Sigmoid colon (tissue), 7 donors: ENCODE measurements at places on chromosomes 4 and X.

GRCh38 chrX:133933316-133933715 is 52.1 kb downstream of the GPC3 start:
- H3K36me3 ChIP-seq = no peaks in the 10 kb centered on the region
- H3K4me1 ChIP-seq = no peaks in the 10 kb centered on the region
- H3K27me3 ChIP-seq = no peaks in the 10 kb centered on the region
- DNase-seq = no peak
- H3K4me3 ChIP-seq = no peak overlapping the region
- H3K27ac ChIP-seq = no peak overlapping the region

GRCh38 chr4:138446456-138446855 is 204.3 kb upstream of the SLC7A11 start:
- H3K27me3 ChIP-seq = no peaks in the 10 kb centered on the region
- no peak overlapping the region for H3K4me3 ChIP-seq
- no peak overlapping the region for H3K27ac ChIP-seq

DNA sequence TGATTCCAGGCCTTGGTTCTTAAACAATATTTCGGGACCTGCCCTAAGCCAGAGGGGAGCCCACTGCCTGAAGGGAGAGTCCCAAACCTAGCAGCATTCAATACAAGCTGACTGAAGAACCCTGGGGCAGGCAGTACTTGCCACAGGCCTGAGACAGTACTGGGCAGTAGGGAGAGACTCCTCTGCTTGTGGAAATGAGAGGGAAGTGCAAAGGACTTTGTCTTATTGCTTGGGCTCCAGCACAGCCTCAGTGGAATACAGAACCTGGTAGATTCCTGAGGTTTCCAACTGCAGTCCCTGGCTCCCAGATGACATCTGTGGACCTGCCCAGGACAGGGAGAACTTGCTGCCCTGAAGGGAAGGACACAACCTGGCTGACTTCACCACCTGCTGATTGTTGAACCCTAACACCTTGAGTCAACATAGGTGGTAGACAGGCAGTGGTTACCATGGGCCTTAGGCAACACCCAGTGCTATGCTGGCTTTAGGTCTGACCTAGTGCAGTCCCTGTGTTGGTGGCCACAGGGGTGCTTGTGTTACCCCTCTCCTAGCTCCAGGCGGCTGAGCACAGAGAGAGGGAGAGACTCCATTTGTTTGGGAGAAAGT is 20.3 kb upstream of the ABCG2 start:
- no peaks in the 10 kb centered on the region for H3K36me3 ChIP-seq
- no peak for DNase-seq
- no peaks in the 10 kb centered on the region for H3K27me3 ChIP-seq
- H3K27ac ChIP-seq = no peak overlapping the region
- no peak overlapping the region for H3K4me3 ChIP-seq
- no peaks in the 10 kb centered on the region for H3K4me1 ChIP-seq

DNA sequence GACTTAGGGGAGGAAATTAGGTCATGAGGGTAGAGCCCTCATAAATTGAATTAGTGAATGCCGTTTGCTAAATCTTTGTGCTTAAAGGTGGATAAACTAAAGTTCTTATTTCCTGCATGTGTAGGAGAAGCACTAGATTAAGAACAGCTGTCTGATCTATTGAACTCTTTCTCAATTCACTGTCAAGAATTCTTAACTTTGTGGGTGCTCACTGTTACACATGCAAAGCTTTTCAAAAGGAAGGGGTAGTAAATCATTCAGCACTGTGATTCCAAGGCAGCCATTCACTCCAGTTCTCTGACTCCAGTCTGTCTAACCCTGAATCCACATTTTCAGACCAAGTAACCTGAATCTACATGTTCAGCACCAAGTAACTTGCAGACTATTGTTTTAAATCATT is 1520.1 kb downstream of the PCDH18 start:
- H3K36me3 ChIP-seq = no peaks in the 10 kb centered on the region
- no peaks in the 10 kb centered on the region for H3K27me3 ChIP-seq

DNA sequence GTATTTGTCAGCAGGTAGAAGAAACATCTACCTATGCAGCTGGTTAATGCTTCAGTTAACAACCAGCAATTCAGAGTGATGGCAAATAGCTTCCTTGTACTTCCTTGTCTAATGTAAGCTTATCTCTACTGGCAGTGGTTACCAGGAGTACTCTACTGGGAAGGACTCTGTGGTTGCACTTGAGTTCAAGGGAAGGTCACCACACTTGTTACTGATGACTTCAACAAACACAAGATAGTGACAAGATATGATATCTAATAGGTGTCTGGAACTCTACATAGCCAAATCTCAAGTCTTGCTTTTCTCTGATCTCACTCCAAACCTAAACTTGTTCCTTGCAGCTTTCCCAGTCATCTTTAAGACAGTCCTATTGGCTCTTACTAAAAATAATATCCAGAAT is 1644.9 kb upstream of the TENM3 start:
- no peak for DNase-seq
- H3K4me3 ChIP-seq = no peak overlapping the region
- no peaks in the 10 kb centered on the region for H3K36me3 ChIP-seq
- no peaks in the 10 kb centered on the region for H3K27me3 ChIP-seq
- H3K4me1 ChIP-seq = no peaks in the 10 kb centered on the region

DNA sequence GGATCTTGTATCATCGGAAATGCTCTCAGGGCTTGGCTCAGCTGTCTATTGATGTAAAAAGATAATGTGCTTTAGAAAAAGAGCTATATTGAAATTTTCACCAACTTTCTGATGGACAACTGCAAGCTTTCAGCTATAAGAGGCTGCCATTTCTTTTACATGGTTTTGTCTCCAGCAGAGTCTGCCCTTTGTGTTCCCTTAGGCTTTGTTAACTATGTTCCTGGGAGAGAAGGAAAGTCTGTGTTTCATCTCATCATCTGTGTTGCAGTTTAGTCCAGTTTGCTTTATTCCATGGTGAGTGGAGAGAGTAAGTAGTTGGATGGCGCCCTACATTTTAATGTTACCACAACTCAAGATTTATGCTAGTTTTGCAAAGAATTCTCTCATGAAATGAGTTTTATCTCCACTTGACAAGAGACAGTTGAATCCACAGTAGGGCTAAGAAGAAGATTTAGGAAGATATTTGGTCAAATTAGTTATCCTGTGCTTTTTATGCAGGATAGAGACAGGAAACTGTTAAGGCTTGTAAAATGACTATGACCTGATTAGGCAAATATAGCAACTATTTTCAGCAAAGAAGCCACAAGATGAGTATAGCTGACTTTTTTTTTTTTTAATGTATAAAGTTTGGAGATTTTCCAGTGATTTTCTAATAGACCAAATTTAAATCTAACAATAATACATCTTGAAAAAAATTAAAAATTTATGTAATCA is 16.5 kb downstream of the SEPTIN11 start:
- no peak for DNase-seq
- no peaks in the 10 kb centered on the region for H3K27me3 ChIP-seq
- no peak overlapping the region for H3K4me3 ChIP-seq
- H3K36me3 ChIP-seq = no peaks in the 10 kb centered on the region
- no peak overlapping the region for H3K27ac ChIP-seq

DNA sequence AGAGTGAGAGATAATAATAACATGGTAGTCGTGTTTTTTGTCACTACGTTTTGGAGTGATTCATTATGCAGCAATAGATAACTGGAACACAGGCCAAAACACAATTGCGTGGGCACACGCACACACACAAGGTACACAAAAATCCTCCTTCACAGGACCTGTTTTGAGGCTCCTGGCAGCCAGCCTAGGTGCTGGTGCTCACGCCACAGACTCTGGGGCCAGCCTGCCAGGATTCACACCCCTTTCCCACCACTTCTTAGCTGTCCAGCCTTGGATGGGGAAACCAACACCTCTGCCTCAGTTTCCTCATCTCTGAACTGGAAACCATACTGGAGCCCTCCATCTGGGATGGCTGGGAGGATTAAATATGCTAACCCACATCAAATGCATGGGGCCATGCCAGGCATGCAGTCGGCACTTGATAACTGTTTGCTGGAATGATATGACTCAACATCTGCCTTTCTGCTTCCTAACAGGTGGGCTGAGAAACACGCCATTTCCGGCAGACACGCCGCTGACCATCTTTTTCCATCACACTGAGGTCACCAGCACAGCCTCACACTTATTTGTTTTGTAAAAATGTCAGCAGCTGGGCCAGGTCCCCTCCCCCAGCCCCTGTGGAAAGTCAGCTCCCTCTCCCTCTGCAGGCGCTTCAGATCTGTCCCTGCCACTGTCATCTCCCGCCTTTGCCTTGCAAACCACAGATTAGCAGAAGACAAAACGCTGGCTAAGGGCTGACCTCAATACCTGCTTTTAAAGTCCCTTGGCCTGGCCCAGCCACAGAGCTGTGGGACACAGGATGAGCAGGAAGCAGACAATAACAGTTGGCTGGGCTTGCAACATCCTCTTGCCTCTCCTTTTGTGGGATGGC is 237.5 kb downstream of the BCOR start:
- peak; percentile 68 for DNase-seq
- no peak overlapping the region for H3K27ac ChIP-seq
- no peaks in the 10 kb centered on the region for H3K27me3 ChIP-seq
- H3K36me3 ChIP-seq = no peaks in the 10 kb centered on the region
- no peaks in the 10 kb centered on the region for H3K4me1 ChIP-seq
- H3K4me3 ChIP-seq = no peak overlapping the region

DNA sequence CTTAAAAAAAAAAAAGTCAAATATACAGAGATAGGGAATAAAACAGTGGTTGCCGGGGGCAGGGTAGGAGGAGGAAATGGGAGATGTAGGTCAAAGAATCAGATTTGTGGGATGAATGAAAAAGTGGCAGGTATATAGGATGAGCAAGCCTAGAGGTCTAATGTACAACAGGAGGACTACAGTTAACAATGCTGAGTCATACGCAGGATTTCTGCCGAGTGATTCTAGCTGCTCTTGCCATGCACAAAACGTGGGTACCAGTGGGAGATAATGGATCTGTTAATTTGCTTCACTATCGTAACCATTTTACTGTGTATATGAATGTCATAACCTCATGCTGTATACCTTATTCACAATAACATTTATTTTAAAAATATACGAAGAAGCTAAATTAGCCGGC is 10.7 kb upstream of the MTNR1A start:
- H3K27ac ChIP-seq = no peak overlapping the region
- H3K27me3 ChIP-seq = no peaks in the 10 kb centered on the region
- no peaks in the 10 kb centered on the region for H3K36me3 ChIP-seq
- H3K4me1 ChIP-seq = no peaks in the 10 kb centered on the region
- no peak overlapping the region for H3K4me3 ChIP-seq
- no peak for DNase-seq

GRCh38 chr4:184533908-184534307 is 59.6 kb upstream of the IRF2 start:
- no peak for DNase-seq
- no peaks in the 10 kb centered on the region for H3K36me3 ChIP-seq
- no peaks in the 10 kb centered on the region for H3K27me3 ChIP-seq
- H3K4me1 ChIP-seq = peaks cover 28% of the 10 kb centered on the region
- no peak overlapping the region for H3K4me3 ChIP-seq
- peak overlapping the region; percentile 90 for H3K27ac ChIP-seq

- no peaks in the 10 kb centered on the region for H3K27me3 ChIP-seq
- H3K4me1 ChIP-seq = peaks cover 8% of the 10 kb centered on the region
Measured at GRCh38 chr4:186820391-186820891, 96.8 kb upstream of the FAT1 start.

DNA sequence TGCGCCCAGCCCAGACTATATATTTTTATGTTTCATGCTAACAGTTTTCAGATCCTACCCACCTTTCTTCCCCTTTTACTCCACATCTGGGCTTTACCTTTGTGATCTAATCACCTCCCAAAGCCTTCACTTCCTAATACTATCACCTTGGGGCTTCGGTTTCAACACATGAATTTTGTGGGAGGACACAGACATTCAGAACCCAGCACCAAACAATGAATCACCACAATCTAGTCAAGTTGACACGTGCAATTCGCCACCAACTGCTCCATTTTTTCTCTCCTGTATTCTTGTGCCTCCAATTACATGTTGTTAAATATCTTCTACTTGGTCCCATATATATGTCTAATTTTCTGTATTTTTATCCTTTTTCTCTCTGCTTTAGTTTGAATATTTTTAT is 41.8 kb upstream of the STX18 start:
- no peaks in the 10 kb centered on the region for H3K36me3 ChIP-seq
- H3K27ac ChIP-seq = no peak overlapping the region
- H3K4me3 ChIP-seq = no peak overlapping the region
- no peak for DNase-seq
- H3K4me1 ChIP-seq = no peaks in the 10 kb centered on the region

DNA sequence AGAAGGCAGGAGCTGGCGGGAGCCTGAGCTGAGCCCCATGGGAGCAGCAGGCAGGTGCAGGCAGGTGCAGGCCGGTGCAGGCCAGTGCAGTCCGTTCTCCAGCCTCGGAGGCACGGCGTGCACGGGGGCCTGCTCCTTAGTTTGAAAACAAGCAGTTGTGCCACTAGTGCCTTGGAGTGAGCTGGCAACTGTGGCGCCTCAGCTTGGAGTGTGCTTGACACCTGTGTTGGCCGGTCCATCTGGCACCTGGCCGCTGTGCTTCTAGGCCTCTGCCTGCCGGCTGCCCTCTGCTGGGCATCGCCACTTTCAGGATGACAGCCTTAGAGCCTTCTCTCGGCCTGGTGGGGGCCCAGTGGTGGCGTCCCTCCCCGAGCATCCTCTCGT is 47.9 kb downstream of the RGS12 start:
- no peak overlapping the region for H3K4me3 ChIP-seq
- no peak for DNase-seq
- no peaks in the 10 kb centered on the region for H3K36me3 ChIP-seq
- H3K27me3 ChIP-seq = no peaks in the 10 kb centered on the region

- peak overlapping the region; percentile 58 for H3K27ac ChIP-seq
- no peak for DNase-seq
- H3K36me3 ChIP-seq = peaks cover 17% of the 10 kb centered on the region
- H3K27me3 ChIP-seq = no peaks in the 10 kb centered on the region
Measured at GRCh38 chr4:38071801-38072431, 111.7 kb downstream of the PTTG2 start.

DNA sequence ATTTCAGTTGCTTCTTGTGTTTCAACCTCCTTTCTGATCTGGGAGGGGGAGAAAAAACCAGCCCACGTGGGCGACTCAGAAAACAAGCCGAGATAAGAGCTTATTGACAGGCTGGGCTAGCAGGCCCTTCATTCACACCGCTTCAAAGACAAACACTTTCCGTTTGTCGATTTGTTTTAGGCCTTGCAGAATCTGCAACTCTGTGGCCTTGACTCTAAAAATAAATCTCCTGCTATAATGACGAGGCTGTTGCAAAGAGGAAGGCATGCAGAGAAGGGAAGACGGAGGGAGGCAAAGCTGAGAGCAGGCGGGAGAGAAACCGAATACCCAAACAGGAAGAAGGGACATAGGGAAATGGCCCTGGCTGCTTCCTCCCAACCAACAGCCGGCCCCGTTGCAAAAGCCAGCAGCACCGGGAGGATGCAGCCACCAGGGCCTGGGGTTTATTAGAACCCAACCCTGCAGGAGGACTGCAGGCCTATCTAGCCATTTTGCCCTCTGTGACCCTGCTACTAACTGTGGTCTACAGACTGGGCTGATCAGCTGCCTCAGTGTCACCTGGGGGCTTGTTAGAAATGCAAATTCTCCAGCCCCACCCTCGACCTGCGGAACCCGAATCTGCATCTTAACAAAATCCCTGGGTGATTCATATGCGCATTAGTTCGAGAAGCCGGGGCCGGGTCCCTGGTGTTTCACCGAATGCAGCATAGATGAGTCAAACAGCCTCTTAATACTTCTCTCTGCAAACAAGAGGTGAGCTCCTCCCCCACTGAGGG is 325.5 kb downstream of the BCOR start:
- H3K27ac ChIP-seq = peak overlapping the region; percentile 62
- no peak for DNase-seq
- no peaks in the 10 kb centered on the region for H3K27me3 ChIP-seq
- H3K4me3 ChIP-seq = no peak overlapping the region
- peaks cover 15% of the 10 kb centered on the region for H3K4me1 ChIP-seq
